ENCODE measurements at places on chromosomes 3 and 15.

GRCh38 chr3:125051715-125052581 lies 3.8 kb downstream of the HEG1 start:
- no peaks in the 10 kb centered on the region for H3K27me3 ChIP-seq
- peak overlapping the region; percentile 55 for H3K27ac ChIP-seq
- H3K4me3 ChIP-seq = peak overlapping the region; percentile 48

DNA sequence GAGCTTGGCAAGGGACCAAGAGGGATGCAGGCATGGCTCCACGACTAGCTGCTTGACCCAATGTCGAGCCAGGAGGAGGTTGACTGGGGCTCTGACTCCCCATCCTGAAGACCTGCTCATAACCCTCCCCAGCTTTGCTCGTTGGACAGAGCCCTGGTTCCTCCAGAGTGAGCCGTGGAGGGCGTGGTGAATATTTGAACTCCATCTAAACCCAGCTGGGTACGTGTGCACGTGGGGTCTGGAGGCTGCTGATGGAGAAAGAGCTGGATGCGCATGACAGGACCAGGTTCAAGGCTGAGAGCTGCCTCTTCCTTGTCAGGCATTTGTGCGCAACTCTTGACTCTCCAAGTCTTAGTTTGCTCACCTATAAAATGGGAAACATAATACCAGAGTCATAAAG lies 282.8 kb downstream of the TLE3 start:
- H3K4me1 ChIP-seq = no peaks in the 10 kb centered on the region
- no peak for DNase-seq
- H3K27me3 ChIP-seq = peaks cover 5% of the 10 kb centered on the region

DNA sequence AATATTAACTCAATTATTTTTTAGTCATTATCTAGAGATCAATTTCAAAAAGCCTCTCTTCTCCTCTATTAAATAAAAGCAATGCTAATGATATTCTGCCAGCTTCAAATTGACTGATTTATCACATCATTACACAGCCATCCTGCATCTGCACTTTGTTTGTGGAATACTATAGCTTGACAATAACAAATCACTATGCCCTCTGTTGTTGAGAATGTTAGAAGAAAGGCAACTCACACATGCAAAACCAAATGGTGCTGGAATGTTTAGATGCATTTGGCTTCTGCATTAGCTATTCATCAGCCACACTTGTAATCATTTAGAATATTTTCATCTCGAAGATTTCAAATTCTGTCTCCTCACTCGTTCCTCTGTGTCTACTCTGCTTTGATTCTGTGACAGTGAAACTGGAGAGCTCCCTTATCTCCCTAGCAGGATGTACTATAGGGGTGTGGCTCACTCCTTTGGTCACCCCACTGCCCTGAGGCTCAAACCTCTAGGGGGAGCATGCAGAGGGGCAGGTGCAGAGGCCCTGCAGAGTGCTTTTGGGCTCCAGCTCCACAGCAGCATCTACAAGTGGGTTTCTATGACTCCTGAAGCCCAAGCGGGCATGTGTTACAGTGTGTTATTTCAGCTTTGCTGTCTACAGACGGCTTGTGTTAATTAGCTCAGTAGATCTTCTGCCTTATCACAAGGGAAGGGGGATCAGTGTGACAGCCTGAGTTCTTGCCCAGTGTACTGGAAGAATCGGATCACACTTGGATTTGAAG lies 454.1 kb upstream of the BCHE start:
- no peak overlapping the region for H3K27ac ChIP-seq
- no peak for DNase-seq
- no peaks in the 10 kb centered on the region for H3K36me3 ChIP-seq
- H3K27me3 ChIP-seq = no peaks in the 10 kb centered on the region
- no peak overlapping the region for H3K4me3 ChIP-seq
- H3K4me1 ChIP-seq = no peaks in the 10 kb centered on the region

- H3K4me3 ChIP-seq = no peak overlapping the region
- H3K36me3 ChIP-seq = no peaks in the 10 kb centered on the region
- H3K27me3 ChIP-seq = no peaks in the 10 kb centered on the region
- no peak overlapping the region for H3K27ac ChIP-seq
- no peaks in the 10 kb centered on the region for H3K4me1 ChIP-seq
- no peak for DNase-seq
Observed at GRCh38 chr15:73650416-73651126, 17.4 kb upstream of the NPTN start.

DNA sequence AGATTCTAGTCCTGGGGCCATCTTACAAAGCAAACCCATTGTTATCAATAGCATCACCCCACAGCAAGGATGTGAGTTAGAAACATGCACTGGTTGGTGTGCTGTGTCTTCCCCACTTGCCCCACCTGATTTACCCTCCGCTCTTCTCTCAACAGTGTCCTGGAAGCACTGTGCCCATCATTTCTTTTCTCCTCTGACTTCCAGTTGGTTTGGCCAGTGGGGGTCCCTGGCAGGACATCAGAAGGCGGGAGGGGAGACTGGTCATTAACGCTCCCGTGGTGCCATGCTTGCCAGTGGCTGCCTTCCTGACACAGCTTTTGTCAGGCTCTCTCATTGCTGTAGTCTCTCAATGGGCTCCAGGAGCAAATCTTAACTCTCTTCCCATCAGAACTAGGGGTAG lies 11.5 kb upstream of the BUB1B start:
- H3K27me3 ChIP-seq = no peaks in the 10 kb centered on the region
- no peaks in the 10 kb centered on the region for H3K4me1 ChIP-seq
- H3K36me3 ChIP-seq = no peaks in the 10 kb centered on the region
- H3K27ac ChIP-seq = no peak overlapping the region

GRCh38 chr3:45309876-45310275 lies 78.5 kb upstream of the LARS2 start:
- DNase-seq = no peak
- H3K27ac ChIP-seq = no peak overlapping the region
- no peaks in the 10 kb centered on the region for H3K27me3 ChIP-seq
- no peak overlapping the region for H3K4me3 ChIP-seq
- H3K4me1 ChIP-seq = no peaks in the 10 kb centered on the region
- no peaks in the 10 kb centered on the region for H3K36me3 ChIP-seq

- H3K27me3 ChIP-seq = no peaks in the 10 kb centered on the region
- no peak overlapping the region for H3K4me3 ChIP-seq
- H3K4me1 ChIP-seq = no peaks in the 10 kb centered on the region
- DNase-seq = no peak
- no peaks in the 10 kb centered on the region for H3K36me3 ChIP-seq
- H3K27ac ChIP-seq = no peak overlapping the region
Observed at GRCh38 chr3:159733194-159733860, 255.3 kb upstream of the IL12A start.

- DNase-seq = no peak
- no peaks in the 10 kb centered on the region for H3K4me1 ChIP-seq
- no peak overlapping the region for H3K27ac ChIP-seq
- no peaks in the 10 kb centered on the region for H3K27me3 ChIP-seq
Observed at GRCh38 chr3:132871956-132872355, 149.7 kb upstream of the NPHP3 start.

DNA sequence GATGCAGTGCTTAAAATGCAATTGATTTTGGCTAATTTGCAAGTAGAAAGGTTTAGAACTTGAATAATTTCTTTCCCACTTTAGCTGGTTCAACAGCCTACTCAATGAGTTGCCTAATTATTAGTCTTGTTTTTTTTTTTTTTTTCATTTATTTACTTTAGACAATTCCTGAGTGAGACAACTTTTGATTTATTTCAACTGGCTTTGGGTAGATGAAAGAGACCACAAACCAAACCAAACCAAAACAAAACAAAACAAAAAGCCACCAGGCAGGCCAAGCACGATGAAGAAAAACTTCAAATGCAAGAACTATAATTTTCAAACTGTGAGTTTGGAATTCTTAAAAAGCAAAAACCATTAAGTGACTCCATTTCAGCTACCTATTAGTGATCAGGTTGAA lies 469.9 kb downstream of the GBE1 start:
- no peak overlapping the region for H3K27ac ChIP-seq
- H3K36me3 ChIP-seq = no peaks in the 10 kb centered on the region
- no peak overlapping the region for H3K4me3 ChIP-seq
- DNase-seq = no peak

GRCh38 chr3:176401211-176401610 lies 796.1 kb downstream of the TBL1XR1 start:
- H3K4me1 ChIP-seq = no peaks in the 10 kb centered on the region
- DNase-seq = no peak
- H3K36me3 ChIP-seq = no peaks in the 10 kb centered on the region
- H3K27me3 ChIP-seq = no peaks in the 10 kb centered on the region

GRCh38 chr15:92981333-92981732 lies 81.2 kb downstream of the CHD2 start:
- H3K27me3 ChIP-seq = no peaks in the 10 kb centered on the region
- no peak overlapping the region for H3K4me3 ChIP-seq
- no peak overlapping the region for H3K27ac ChIP-seq

- no peak overlapping the region for H3K27ac ChIP-seq
- H3K4me1 ChIP-seq = no peaks in the 10 kb centered on the region
- H3K27me3 ChIP-seq = no peaks in the 10 kb centered on the region
- H3K4me3 ChIP-seq = no peak overlapping the region
Observed at GRCh38 chr15:73338058-73338457, 30.7 kb downstream of the HCN4 start.

DNA sequence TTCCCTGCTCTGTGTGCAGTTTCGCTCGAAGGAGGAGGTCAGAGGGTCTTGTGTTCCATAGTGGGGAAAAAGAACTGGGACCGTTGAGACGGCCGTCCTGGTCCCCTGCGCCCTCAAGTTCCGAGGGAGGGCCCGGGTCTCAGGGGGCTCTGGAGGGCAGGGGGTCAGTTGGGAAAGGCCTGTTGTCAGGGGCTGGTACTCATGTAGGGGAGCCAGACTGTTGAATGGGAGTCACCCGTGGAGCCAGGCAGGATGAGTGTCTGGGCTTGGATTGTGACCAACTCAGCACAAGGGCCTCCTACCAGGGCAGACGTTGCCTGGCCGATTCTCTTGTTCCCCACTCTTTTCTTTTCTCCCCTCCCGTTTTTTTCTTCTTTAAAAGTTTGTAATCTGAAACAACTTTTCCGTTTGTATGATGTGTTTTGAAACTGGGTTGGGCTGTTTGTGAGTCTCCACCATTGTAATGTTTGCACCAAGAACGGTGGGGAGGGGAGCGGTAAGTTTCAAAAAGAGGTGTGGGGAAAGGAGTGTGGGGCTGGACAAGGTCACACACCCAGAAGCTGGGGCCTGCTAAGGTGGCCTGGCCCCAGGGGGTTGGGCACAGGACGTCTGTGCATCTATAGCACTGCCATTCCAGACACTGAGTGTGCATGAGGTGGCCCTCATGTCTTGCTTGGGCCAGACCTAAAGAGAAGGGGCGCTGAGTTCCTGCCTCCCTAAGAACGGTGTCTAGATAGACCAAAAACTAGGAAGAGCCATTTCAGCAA lies 1.1 kb downstream of the CMTM7 start:
- H3K27ac ChIP-seq = peak overlapping the region; percentile 52
- H3K4me1 ChIP-seq = peaks cover 26% of the 10 kb centered on the region
- no peak for DNase-seq
- H3K27me3 ChIP-seq = no peaks in the 10 kb centered on the region
- peak overlapping the region; percentile 61 for H3K4me3 ChIP-seq

DNA sequence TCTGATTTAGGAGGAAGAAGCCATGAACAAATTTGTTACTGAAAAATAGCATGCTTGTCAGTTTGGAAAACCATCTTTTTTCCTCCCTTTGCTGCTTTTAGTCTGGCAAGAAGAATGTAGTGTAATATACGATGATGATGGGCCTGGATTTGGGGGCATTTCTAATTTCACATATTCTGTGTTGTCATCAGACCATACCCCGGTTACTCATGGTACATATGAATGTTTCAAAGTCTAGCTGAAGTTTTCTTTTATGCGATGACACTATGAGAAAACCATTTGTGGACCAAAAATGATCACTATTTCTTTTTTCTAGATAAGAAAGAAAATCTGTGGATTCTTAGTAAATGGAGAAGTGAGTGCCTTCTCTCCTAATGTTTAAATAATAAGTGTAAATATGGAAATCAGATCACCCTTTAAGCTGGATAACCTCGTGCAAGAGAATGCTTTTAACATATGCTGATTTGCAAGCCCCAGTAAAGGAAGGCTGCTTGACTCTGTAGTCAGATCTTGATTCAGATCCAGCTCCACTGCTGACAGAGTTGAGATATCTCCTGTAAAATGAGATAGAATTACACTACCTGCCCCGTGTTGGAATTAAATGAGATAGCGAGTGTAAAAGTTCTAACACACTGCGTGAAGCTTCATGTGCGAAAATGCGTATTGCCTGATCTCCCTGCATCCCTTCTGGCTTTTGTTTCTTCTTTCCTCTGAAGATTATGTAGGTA lies 3.0 kb downstream of the MEF2A start:
- no peaks in the 10 kb centered on the region for H3K36me3 ChIP-seq
- no peaks in the 10 kb centered on the region for H3K27me3 ChIP-seq
- H3K4me3 ChIP-seq = no peak overlapping the region
- H3K27ac ChIP-seq = no peak overlapping the region
- peaks cover 28% of the 10 kb centered on the region for H3K4me1 ChIP-seq

DNA sequence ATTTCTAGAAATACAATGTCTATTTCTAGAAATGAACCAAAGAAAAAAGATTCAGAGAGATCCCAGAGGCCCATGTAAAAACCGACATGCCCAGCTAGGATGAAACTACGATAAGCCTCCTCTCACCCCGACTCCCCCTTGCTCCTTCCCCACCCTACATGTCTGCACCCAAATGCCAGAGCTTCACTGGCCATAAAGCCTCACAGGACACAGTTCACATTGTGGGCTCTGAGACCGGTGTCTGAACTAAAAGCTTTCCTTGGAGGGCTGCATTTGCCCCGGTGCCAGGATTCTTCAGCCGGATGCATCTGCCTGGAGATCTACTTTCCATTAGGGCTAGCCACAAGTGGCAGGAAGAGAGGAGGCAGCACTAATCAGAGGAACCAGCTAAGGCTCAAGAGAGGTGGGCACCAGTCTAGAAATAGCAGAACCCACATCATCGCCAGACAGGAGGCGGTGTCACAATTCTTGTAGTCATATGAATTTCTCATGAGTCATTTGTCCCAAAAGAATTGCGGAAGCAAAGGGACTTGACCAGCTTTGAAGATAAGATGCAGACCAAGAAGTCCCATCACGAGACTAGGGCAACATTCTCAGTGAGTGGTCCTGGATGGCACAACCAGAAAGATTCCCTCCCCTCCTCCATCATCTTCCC lies 353.6 kb downstream of the NTRK3 start:
- H3K4me1 ChIP-seq = no peaks in the 10 kb centered on the region
- H3K27ac ChIP-seq = no peak overlapping the region
- H3K27me3 ChIP-seq = no peaks in the 10 kb centered on the region
- no peak for DNase-seq
- H3K36me3 ChIP-seq = no peaks in the 10 kb centered on the region
- H3K4me3 ChIP-seq = no peak overlapping the region

All from CD8-positive, alpha-beta memory T cell (primary cell).